ENCODE measurements at places on chromosomes 12 and 14. TPM values are rescaled to one million over a fixed set of nuclear protein-coding genes. Genes with fewer than 3 reads are reported as not detected.

GRCh38 chr14:82595466-82595865 lies 1061.8 kb upstream of the SEL1L start:
- no peak for DNase-seq

GRCh38 chr14:69459122-69459521 lies 25.4 kb upstream of the PLEKHD1 start:
- DNase-seq = no peak

DNA sequence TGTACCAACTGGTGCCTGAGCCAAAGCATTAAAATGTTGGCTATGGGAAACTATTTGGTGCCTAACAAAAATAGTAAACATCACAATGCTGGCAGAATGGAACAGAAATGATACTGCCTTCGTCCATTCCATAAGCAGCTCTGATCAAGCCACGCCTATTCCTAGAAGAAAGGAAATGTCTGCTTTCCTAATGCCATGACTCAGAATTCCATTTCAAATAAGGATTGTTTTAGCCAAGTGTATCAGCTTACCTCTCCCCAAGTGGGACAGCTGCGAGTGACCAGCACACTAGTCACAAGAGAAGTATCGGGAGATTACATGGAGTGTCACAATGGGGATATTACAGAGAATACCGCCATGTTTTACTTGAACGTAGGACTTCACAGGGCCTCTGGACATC lies 38.7 kb downstream of the GLT8D2 start:
- DNase-seq = no peak

DNA sequence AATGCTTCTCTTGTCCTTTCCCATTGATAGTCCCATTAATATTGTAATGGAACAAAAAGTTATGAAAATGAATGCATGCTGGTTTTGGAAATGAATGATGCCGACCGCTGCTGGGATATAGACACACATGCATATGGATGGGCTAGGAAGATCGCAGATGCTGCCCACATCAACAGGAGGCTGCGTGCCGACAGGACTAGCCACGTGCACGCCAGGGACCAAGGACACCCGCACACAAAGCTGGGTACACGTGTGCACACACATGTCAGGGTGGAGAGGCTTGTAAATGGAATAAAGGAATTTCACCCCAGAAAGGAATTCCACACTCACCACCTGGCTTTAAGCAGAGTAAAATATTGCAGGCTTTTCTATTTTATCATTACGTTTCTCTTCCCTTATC lies 153.8 kb upstream of the VASH1 start:
- no peak for DNase-seq

The RDH12 gene
- total RNA-seq = 0.43 TPM

DNA sequence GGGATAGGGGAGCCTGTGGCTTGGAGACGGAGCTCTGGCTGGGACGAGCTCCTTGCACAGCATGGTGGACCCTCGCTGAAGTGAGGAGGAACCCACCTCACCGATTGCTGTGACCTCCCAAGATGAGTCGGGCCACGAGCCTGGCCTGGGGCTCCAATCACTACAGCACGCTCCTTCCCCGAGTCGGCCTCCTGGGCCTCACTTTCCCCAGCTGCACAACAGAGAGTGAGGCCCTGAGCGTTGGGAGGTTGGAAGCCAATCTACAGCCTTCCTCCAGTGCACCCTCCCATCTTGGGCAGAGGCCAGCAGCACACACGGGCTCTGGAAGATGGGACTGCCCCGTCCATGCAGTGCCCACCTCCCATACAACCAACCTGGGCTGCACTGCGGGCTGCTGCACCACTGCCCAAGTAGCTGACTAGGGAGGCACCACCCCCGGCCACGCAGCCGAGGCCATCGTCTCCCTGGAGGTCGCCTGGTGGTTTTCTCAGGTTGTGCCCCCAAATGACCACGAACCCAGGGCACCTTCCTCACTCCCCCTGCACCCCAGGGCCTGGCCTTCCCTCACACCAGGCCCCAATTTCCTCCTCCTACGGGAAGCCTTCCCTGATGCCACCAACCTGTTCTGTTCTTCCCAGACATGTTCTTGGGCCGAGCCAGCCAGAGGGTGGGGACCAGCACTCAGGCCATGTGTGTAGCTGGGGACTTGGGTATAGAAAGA lies 152.3 kb upstream of the C14orf180 start:
- DNase-seq = no peak

The LTBP2 gene
- total RNA-seq = 33.4 TPM

GRCh38 chr12:120466560-120467315 lies 2.8 kb downstream of the SRSF9 start:
- DNase-seq = peak; percentile 61

The B4GALNT1 gene
- total RNA-seq = 19.8 TPM

The TTC6 gene
- not detected for total RNA-seq

The SRRM4 gene
- not detected for total RNA-seq

The GZMH gene
- not detected for total RNA-seq

- DNase-seq = peak; percentile 58
These were observed 15.5 kb upstream of the TCTN2 start for GRCh38 chr12:123655420-123655819.

All from G401 (cell line).